ENCODE measurements at places on chromosomes 5 and 9.

DNA sequence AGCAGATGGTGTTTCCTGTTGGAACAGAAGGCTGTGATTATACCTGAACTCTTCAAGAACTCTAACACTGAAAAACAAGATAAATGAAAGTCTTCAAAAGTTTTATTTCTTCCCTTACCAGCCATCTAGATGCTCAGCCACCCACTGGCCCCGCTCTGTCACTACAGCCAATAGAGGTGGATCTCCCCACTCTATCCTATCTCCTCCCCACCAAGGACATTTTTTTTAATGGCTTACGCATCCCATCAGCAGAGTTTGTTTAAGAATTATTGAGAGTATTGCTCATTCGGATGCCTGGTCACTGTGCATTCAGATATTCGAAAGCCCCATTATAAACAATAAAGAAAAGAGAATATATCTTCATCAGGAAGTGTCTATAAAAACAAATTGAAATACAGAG lies 159.4 kb downstream of the RASEF start:
- DNase-seq, result no peak

DNA sequence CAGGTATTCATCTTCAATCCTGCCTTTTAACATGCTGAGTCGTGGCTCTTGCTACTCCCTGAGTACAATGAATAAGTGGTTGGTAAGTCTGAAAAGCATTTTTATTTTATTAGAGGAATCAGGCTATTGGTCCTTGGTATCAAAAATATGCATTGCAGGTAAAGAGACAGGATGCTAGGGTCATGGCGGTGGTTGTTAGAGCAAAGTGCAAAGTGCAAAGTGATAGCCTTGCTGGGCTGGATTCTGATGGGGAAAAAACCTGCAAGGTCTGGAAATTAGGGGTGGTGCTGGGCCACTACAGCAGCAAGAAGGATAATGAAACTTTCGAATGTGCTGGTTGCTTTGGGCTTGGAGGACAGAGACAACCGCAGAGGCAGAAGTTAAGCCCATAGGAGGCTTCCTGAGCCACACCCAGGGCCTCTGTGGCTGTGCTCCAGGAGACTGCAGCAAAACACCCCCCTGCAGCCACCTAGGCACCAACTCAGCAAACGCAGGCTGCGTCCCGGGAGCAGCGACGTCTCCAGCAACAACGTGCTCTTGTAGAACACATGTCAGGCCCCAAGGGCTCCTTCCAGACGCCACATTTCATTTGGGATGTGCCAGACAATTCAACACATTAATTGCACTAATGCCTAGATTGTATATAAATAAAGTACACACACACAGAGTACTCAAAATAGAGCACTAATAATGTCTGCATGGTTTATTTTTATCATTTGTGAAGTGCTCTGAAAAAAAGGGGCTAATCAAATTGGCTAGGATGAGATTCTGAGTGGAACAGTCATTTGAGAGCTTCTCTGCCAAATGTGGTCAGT lies 149.8 kb upstream of the RAPGEF1 start:
- no peak for DNase-seq

- DNase-seq, result no peak
Observed at GRCh38 chr5:38639377-38640358, 83.2 kb upstream of the LIFR start.

- DNase-seq, result no peak
Observed at GRCh38 chr9:17631396-17631795, 52.5 kb downstream of the SH3GL2 start.

DNA sequence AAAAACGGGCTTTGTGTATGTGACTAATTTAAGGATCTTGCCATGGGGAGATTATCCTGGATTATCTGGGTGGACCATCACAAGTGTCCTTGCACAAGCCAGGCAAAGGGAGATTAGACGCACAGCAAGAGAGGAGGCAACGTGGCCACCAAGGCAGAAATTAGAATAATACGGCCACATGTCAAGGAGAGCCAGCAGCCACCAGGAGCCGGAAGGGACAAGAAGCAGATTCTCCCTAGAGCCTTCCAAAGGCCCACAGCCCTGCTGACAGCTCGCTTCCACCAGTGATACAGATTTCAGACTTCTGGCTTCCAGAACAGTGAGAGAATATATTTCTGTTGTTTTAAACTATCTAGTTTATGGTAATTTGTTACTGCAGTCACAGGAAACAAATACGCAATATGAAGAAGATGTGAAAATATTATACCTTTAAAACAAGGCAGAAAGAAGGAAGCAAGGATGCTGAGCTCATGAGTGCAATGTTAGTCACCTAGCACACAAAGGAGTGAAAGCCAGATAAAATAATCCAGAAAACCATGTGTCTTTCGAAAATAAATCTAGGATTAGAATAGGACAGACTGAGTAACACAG lies 28.7 kb upstream of the F2RL1 start:
- DNase-seq, result no peak

GRCh38 chr9:4939118-4939561 lies 45.9 kb upstream of the JAK2 start:
- no peak for DNase-seq
